Heart right ventricle (tissue), 16 donors: ENCODE measurements at places on chromosomes 5 and 9. TPM values are rescaled to one million over a fixed set of nuclear protein-coding genes. Genes with fewer than 3 reads are reported as not detected.

- DNase-seq = no peak
Measured at GRCh38 chr5:118590806-118591205, 397.5 kb downstream of the DTWD2 start.

Gene C9orf50
- total RNA-seq = not detected

DNA sequence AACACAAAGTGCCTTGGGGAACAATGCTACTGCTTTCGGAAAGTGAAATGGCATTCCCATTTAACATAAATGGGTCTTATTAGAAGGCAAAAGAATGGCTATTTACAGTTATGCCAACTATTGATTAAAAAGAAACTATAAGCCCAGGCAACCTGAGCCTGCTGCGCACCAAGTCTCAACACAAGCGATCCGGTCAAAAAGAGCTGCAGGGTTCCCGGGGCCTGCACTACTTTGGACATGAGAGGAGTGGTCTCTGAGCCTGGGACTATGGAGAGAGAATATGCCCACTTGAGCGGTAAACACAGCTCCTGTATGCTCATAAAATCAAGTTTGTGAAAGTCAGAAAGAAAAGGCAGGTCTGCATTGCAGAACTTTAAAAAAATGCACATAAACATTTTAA lies 660.7 kb downstream of the EFNA5 start:
- no peak for DNase-seq

DNA sequence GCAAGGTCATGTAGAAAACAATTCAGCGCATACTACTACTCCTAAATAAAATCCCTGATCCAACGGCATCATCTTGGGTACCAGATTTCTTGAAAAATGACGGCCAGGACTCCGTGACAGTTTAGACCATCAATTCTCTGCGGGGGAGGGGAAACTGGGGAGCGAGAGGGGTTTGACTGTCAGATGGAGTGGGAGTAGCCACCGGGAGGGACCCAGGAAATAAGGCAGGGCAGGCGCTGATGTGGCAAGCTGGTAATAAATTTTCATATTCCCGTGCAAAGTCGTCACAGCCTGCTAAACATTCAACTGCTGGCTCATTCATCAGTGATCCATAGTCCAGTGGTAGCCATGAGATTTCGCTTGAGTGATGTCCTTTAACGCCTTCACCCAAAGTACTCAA lies 457 bp upstream of the CDH18 start:
- DNase-seq = no peak

GRCh38 chr9:92486371-92486770 lies 4.1 kb upstream of the ASPN start:
- DNase-seq = no peak

DNA sequence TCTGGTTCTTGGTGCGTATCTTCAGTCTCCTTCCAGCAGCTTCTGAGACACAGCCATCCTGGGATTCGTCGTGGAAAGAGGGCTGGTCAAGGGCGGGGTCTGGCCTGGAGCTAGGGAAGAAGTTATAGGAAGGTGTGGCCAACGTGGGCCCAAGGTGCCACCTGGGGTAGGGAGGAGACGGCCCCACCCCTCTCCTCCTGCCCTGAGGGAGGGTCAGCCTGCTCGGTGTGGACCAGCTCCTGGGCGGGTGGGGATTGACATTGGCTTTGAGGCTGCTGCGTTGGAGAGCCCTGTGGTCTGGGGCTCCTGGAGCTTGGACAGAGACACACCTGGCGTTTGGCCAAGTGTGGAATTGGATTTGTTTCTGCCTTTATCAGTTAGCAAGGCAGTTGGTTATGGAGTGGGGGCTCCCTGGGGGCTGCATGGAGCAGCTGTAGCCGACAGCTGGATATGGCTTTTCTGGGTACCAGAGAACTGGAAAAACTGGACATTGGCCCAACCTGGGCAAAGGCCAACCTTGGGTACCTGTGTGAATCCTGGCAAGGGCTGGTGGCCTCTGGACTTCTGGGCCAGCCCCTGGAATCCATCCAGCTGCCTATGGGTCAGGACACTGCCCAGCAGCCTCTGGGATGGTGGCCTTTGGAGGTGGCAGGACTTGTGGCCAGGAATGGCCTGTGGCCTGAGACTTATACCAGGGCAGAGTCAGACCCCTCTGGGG lies 75.7 kb upstream of the PPP1R26 start:
- no peak for DNase-seq

GRCh38 chr5:65892801-65893200 lies 33.6 kb upstream of the ERBIN start:
- DNase-seq = no peak

DNA sequence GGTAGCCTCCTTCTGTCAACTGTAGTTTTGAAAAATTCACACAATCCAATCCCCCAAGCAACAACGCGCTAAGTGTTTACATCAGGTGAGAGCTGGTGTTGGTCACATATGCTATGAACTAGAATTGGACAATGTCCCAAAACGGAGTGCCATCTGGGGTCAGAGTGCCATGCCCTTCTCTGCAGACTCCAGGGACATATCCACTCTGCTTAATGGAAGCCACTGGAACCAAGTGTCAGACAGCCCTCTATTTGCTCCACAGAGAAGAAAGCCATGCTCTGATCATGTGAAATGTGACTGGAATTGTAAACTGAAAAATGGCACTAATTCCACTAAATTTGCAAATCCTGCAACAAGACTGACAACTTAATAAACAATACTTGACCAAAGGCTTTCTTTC lies 12.2 kb downstream of the ABCA1 start:
- DNase-seq = no peak

Gene APBA1
- total RNA-seq = 4.7 TPM
